ENCODE measurements at places on chromosomes 1 and 21.
A peak's percentile ranks its signal among the peaks of the same experiment; 100 is the strongest.

GRCh38 chr1:115647507-115647906, 5.7 kb downstream of the VANGL1 start:
- no peak for DNase-seq

DNA sequence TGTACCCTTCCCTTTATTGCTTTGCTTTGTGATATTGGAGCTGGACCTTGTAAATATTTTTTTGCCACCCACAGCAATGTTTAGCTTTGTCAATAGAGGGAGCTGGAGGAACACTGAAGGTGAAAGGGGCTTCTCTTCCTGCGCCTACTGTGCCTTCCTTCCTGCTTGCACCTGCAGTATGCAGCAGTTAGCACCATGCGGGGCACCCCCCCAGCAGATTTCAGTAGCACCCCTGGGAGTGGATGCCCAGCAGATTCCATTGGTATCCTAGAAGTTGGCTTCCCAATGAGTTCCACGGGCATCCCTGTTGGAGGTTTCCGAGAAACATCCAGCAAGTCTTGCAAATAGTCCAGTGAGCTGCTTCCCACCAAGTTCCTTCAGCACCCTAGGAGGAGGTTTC, 25.6 kb downstream of the S100A10 start:
- DNase-seq = no peak

DNA sequence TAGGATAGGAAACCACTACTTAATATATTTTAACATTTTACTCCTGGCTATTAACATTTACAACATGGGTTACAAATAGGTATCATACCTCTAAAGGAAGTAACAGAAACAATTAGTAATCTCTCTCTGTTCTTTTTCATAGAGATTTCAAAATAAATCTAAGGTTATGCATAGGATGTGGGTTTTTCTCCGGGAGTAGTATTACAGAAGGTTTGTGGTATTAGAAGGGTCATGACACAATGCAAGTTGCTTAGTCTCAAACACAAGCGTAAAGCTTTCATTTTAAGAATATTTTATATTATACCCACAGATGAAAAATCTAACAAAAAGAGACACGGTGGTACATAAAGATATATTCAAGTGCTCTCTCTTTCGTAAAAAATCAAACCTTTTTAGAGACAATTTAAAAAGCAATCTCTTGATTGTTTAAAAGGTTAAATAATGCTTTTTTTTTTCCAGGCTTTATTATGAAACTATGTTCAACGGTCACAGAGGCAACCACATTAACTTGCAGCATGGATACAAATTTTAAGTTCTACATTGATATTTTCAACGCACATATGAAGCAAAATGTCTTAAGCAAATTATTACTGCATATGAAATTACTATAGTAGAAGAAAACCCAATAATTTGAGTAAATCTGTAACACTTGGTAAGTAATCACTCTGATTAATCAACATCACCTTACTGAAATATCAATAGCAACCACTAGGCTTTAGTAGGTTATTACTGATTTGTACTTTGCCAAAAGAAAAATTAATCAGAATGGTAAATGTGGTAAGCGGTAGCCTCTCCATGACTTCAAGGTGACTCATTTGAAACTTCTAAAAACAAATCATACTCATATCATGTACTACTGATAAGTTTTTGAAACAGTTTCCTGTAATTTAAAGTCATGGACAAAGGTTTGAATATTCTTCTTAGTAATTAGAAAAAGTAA, 97.4 kb upstream of the GFI1 start:
- DNase-seq = no peak

GRCh38 chr21:42707207-42707830, 53.9 kb downstream of the PDE9A start:
- DNase-seq = no peak

DNA sequence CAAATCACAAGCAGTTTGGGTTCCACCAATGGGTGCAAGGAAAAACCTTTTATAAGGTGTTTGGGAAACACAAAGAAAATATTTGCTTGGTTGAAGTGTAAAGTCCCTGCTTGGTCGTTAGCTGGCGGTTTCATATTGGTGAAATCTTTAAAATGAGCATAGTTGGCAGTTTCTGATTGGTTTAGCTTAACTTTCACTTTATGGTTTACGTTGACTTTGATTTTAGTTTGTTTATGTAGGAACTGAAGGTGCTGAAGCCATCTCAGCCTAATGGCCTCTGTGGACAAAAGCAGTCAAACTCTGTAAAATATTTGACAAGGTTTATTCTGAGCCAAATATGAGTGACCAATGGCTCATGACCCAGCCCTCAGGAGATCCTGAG, 76.6 kb upstream of the PPM1J start:
- DNase-seq = no peak

GRCh38 chr1:237851210-237851845, 39.4 kb downstream of the ZP4 start:
- DNase-seq = peak; percentile 49

- no peak for DNase-seq
Observed at GRCh38 chr1:209456878-209457277, 126.6 kb upstream of the CAMK1G start.

All from NCI-H524 (cell line).